ENCODE measurements at places on chromosomes 1 and 21.

DNA sequence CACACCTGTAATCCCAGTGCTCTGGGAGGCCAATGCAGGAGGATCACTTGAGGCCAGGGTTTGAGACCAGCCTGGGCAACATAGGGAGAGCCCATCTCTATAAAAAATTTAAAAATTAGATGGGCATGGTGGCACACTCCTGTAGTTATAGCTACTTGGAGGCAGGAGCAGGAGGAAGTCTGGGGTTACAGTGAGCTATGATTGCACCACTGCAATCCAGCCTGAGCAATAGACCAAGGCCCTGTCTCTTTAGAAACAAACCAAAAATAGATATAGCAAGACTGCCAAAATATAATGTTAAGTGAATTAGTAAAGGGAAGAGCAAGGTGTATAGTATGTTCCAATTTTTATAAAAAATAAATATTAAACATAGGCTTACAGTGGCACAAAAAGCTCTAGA, 28.8 kb downstream of the PLEKHO1 start:
- DNase-seq: no peak

DNA sequence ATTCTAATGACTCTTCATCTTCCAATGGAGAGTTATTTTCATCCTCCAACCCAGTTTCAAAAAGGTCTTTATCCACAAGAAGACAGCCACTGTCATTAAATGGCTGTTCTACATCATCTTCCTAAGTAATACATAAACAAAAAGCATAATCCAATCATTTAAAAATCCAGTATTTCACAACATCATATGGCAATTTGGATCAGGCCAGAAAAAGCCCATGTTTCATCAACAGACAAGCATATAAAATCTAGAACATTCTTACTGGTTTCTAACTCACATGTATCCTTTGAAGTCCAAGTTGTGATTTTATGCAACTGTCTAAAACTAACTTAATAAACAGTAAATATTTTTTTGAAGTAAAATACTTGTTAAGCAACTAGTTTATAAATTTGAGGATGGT, 6.6 kb downstream of the CLSPN start:
- DNase-seq: no peak

- no peak for DNase-seq
These were observed 482.2 kb downstream of the PTPRC start for GRCh38 chr1:199121047-199121446.

- DNase-seq: no peak
These were observed 96.8 kb upstream of the PALMD start for GRCh38 chr1:99548943-99549605.

DNA sequence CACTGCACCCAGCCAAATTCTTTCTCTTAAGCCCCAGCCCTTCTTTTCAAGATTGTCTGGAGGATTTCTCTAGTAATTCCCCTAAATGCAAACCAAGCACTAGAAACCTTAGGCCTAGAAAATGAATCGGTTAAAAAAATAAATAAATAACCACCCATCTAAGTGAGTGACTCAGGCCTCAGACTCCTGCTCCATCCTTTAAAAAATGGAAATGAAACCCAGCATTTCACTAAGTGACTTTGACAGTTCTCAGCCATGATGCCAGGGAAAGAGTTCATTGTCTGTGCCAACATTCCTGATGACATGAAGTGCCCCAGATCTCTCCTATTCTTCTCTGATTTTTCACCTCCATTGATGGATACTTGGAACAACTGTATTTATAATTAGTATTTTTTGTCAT, 415.2 kb upstream of the DAB1 start:
- no peak for DNase-seq

- no peak for DNase-seq
These were observed 9.2 kb downstream of the TTF2 start for GRCh38 chr1:117069220-117069844.

- no peak for DNase-seq
These were observed 16.9 kb downstream of the CAP1 start for GRCh38 chr1:40057310-40058030.

DNA sequence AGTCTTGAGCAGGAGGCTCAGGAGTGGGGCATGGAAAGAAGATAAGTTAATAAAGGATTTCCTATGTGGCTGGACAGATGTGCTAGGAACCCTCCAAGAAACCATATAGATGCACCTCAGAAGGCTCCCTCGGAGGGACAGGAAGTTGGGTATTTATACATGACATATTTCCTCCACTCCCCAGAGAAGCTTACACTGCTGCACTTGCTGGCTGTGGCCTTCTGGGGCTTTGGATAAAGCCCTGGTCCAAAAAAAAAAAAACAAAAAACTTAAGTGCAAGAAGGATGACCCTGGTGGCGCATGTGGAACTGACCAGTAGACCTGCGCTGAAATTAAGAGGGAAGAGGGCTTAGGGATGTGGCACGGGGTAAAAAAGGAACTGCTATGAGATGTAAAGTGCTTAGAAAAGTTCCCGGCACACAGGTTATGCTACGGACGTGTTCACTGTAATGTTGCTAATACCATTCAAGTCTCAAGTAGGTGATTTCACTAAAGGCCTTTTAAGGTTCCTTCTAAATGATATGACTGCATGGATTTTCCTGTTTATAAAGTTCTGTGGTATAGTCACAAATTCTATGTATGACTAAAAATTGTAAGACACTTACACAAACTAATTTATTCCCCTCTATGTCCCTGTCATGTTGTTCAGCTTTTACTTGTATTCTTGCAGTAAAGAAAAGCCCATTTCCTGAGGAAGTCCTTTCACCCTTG, 253.6 kb downstream of the HMCN1 start:
- no peak for DNase-seq

DNA sequence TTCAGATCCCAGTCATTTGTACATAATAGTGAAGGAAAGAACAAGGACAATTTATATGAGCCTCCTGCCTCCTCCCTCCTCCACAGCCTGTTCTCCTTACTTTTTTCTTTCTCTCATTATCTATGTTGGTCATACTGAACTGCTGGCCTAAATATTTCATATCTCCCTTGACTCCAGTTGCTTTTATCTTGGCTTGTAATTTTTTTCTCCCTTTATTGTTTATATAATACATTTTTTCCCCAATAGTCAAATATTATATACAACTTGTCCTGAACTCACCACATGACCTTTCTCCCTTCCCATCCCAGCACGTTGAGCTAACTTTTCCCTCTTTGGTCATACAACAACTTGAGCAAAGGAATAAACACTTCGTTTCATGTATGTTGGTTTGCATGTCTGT, 752.1 kb downstream of the LTN1 start:
- DNase-seq: no peak

GRCh38 chr1:64744492-64745180, at the start of gene RAVER2:
TSS of gene RAVER2 (plus strand) at chr1:64745075. CDS start at chr1:64745173, 98 bp downstream.
- peak; percentile 85 for DNase-seq

GRCh38 chr1:70458131-70458530, 47.1 kb downstream of the CTH start:
- DNase-seq: no peak

DNA sequence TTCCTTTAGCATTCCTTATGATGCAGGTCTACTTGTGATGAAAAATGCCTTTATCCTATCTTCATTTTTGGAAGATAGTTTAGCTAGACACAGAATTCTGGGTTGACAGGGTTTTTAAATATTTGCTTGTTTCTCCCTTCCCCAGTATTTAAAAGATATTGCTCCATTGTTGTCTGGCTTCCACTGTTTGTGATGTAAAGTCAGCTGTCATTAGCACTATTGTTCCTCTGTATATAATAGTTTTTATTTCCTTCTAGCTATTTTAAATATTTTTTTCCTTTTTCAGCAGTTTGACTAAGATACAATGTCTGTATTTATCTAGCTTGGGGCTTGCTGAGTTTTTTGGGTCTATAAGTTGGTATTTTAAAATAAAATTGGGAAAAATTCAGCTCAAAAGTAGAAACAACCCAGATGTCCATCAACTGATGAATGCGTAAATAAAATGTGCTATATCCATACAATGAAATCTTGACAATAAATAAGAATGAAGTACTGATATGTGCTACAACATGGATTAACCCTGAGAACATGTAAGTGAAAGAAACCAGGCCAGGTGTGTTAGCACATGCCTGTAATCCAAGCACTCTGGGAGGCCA, 11.2 kb downstream of the IFT25 start:
- no peak for DNase-seq

- DNase-seq: no peak
These were observed 200.2 kb downstream of the MRPL39 start for GRCh38 chr21:25406887-25407579.

DNA sequence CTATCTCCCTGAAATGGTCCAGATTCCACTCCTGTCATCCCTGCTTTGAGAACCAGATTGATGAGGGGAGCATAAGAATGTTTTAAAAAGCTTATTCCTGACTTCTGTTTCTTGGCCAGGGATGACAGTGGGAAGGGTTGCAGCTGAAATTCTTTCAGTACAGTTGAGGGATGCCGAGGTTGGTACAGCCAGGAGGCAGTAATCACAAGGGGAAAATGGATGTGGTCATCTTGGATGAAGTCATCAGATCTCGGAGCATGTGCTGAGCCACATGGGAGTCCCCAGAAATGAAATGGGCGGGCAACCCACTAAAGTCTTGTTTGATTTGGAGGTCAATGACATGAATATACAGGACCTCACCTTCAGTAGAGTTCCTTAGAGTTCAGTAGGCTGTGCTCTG, 18.7 kb upstream of the PLA2G2E start:
- DNase-seq: no peak

GRCh38 chr1:23100074-23100748, 68.4 kb downstream of the LUZP1 start:
- no peak for DNase-seq

GRCh38 chr1:235035928-235036327, 92.7 kb downstream of the TOMM20 start:
- no peak for DNase-seq

GRCh38 chr1:46526013-46526690, 25.3 kb downstream of the KNCN start:
- DNase-seq: no peak

GRCh38 chr1:1631782-1632420, at the start of gene MMP23B:
TSS of gene MMP23B (plus strand) at chr1:1632173. CDS start at chr1:1632219, 46 bp downstream.
- DNase-seq: no peak

DNA sequence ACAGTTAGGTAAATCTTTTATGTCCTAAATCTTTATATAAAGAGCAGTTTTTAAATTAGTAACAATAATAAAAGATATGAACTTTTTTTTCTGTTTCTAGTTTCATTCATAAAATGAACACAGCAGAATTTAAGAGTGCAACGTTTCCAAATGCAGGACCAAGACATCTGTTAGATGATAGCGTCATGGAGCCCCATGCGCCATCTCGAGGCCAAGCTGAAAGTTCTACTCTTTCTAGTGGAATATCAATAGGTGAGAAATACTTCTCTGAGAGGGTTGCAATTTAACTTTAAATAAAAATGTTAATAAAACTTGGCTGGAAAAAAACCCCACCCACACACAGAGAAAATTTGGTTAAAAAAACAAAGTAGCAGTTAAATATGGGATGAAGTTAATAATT, 15.0 kb upstream of the ANGPTL1 start:
- no peak for DNase-seq

- DNase-seq: no peak
These were observed 105.9 kb upstream of the CDC42BPA start for GRCh38 chr1:227424159-227424680.

- no peak for DNase-seq
These were observed 15.2 kb upstream of the PDIK1L start for GRCh38 chr1:26096471-26096870.

- no peak for DNase-seq
These were observed 655.2 kb downstream of the LMO4 start for GRCh38 chr1:87983841-87984240.

- no peak for DNase-seq
These were observed 523.8 kb downstream of the MATN1 start for GRCh38 chr1:30199563-30199962.

GRCh38 chr1:10537082-10537766, 62.5 kb downstream of the PEX14 start:
- DNase-seq: no peak

GRCh38 chr1:18232052-18232451, 124.5 kb downstream of the IGSF21 start:
- DNase-seq: no peak

DNA sequence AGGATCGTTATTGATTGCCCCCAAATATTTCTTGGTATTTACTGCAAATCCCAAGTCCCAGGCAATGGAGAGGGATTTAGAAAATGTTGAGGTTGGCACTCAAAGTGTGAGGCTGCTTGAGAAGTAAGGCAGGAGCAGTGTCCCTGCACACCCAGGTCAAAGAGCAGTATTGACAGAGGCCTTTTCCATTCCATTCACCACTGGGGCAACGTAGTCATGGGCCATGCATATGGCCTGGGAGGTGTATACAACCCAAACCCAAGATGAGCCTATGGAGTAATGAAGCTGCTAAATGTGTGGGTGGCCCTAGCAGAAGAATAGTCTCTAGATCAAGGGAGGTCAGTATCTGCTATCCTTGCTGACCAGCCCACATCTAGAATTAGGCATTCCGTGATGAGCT, 245.6 kb downstream of the FOXD2 start:
- no peak for DNase-seq

- no peak for DNase-seq
These were observed 278.7 kb downstream of the CAMTA1 start for GRCh38 chr1:7063981-7064380.

DNA sequence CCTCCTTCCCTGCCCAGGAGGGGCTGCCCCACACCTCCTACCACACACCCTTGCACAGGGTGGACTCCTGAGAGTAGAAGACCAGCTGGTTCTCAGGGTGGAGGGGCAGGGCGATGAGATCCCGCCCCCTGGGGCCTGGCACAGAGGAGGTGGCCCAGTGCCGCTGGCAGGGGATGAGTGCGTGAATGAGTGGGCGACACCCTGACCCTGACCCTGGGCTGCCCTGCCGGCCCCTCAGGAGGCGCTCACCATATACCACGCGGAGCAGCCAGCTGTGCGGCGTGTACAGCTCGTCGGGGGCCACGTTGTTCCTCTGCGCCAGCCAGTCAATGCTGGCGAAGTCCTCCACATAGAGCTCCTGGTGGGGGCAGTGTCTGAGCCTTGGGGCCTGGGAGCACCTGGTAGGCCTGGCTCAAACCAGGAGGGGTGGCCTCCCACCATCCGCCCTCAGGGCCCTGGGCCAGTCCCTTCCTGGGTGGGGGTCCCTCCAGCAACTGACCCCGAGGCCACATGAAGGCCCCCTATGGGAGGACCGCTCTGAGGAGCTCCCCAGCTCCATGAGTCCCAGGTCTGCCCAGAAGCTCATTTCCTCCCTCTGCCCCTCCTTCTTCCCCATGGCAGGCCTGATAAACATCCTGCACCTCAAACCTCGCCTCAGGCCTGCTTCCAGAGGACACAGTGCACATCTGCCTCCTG, 13.0 kb downstream of the LSS start:
- DNase-seq: no peak

DNA sequence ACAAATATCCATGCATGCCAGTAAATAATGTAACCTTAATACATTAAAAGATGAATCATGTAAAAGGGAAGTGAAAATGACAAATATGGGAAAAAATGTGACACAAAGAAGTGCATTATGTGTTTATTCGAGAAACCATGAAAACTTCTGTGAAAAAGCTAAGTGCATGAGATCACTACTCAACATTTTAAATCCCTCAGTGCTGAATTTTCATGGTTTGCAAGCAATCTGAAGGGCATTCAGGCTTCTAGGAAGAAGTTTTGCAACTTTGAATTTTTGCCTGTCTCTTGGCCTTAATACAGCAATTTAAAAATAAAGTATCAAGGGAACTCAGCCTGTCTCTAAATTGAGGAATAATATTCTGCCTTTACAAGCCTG, 78.2 kb downstream of the MAP3K7CL start:
- no peak for DNase-seq

GRCh38 chr1:205998457-205999241, 4.5 kb downstream of the RAB7B start:
- DNase-seq: peak; percentile 66

- no peak for DNase-seq
These were observed 17.2 kb downstream of the HENMT1 start for GRCh38 chr1:108643492-108644335.

GRCh38 chr1:232542633-232543593, 87.0 kb downstream of the SIPA1L2 start:
- no peak for DNase-seq

- DNase-seq: no peak
These were observed 81.0 kb downstream of the SLC30A10 start for GRCh38 chr1:219847215-219847855.
